ENCODE measurements at places on chromosomes 2 and 18. TPM values are rescaled to one million over a fixed set of nuclear protein-coding genes. Genes with fewer than 3 reads are reported as not detected.

DNA sequence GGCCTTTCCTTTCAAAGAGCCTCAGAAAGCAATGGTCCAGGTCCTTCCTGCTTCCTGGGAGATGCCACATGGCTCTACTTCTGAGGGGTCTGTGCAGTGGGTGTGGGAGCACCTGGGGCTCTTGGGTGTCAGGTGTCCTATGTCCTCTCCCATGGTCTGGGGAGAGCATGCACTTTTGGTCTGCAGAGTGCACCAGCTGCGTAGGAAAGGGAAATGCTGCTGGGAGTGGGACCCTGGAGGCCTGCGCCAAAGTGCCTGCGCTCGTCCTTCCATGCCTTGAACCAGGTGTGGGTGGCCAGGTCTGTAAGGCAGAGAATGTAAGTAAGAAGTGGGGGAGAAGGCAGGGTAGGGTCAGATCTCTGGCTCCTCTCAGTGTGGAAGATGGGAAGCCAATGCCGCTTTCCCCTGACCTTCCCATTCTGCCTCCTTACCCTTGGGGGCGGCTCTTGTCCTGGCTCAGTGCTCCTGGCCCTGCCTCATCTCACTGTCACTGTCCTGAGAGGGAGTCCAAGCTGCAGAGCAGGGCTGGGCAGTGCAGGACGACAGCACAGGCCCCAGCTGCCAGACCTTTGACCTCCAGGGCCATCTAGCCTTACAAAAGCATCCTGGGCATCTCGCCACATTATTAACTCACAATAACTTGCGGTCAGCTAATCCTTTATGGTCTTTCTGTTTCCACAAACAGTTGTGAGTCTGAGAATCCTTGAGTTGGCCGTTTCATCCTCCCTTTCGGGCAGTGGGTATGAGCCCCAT is 6.6 kb upstream of the PROM2 start:
- DNase-seq, result no peak

The KRTCAP3 gene
- 5.1 TPM for polyA plus RNA-seq

GRCh38 chr2:236584521-236585384 is 15.1 kb downstream of the ACKR3 start:
- DNase-seq, result no peak

The TLX2 gene
- polyA plus RNA-seq, result 0.10 TPM

The CCDC85A gene
- 2.0 TPM for polyA plus RNA-seq

DNA sequence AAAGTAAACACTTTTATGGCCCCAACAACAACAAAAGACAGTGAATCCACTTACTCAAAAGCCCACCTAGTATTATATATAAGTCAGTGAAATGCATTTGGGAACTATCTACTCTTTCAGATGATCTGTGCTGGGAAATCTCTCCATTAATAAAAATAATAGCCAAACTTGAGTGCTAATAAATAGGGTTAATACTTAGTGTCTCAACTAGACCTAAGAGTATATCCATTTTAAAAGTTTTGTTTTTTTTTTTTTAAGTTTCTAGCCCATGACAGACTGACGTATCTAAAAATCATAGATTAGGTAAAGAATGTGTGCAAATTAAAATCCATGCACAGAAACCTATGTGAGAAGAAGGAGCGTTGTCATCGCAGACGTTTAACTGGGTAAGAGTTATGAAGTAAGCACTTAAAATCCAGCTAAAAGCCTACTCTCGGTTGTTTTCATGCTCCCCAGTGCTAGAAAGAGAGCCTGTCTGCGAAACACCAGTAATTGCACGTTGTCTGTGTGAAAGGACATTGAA is 83.4 kb upstream of the PELI1 start:
- no peak for DNase-seq

The ABCB11 gene
- polyA plus RNA-seq, result 0.15 TPM

GRCh38 chr18:36078751-36079529 is 11.6 kb upstream of the RPRD1A start:
- no peak for DNase-seq

DNA sequence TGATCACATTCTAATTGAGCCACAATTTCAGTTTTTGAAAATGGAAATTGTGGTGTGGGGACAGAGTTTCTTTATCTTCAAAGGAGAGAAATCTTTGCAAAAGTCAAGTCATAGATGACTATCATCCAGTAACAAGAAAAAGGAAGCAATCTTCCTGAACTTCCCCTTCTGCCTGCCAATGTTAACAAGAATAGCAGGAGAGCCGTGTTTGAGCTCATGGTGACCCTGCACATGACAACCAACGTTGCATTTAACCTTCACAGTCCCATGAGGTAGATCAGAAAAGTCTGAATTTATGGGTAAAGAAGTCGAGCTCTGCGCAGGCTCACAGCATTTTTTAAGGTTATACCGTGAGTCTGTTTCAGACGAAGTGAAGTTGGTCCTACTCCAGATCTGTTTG is 454.9 kb downstream of the LPIN1 start:
- no peak for DNase-seq
